Spinal cord (tissue), 10 donors: ENCODE measurements at places on chromosomes 2 and 18. TPM values are rescaled to one million over a fixed set of nuclear protein-coding genes. Genes with fewer than 3 reads are reported as not detected.

The ANKRD62 gene
- total RNA-seq, result 0.10 TPM

The ACAA2 gene
- total RNA-seq, result 38.6 TPM

- no peak for DNase-seq
Observed at GRCh38 chr2:203875471-203875870, 7.9 kb downstream of the CTLA4 start.

The RPRD1A gene
- 64.4 TPM for total RNA-seq

The POTEI gene
- total RNA-seq, result 0.72 TPM

GRCh38 chr2:8619071-8619470 is 62.8 kb upstream of the ID2 start:
- no peak for DNase-seq

The EVX2 gene
- total RNA-seq, result 0.17 TPM

The MYO1B gene
- total RNA-seq, result 67.6 TPM

DNA sequence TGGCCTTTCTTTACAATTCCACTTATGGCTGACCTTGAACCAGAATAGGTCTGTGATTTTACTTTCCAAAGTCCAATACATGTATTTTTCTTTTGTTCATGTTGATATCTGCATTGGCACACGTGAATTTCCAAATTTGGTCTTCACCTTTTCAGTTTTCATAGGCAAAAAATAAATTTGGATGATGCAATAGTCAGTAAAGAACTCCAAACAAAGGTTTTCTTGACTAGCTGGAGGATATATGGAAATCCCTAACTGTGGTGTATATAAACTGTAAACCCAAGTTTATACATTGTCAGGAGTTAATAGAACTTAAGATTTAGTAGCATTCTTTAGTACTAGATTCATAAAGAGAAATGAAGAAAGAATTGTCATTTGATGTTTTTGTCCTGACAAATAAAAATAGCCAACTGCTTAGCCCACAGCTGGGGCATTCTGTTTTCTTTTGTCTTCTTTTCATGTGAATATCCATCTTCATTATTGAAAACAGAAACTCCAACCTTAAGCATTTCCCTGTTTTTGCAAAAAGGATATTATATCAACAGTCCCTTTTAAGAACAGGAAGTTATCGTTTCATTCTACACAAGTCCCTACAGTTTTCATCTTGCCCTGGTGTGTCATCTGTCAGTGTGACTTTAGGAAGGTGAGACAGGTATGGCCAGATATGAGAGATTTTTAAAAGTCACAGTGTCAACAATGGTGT is 132.9 kb downstream of the BCL2 start:
- DNase-seq, result no peak
